Osteocyte (in vitro differentiated cells): ENCODE measurements at places on chromosomes 3 and 15. TPM values are rescaled to one million over a fixed set of nuclear protein-coding genes. Genes with fewer than 3 reads are reported as not detected.

LRRC3B gene
- not detected in 2 replicates for total RNA-seq

MRPL47 gene
- 32.1 and 32.8 TPM in 2 replicates for total RNA-seq

ISY1 gene
- 42.2 and 42.6 TPM in 2 replicates for total RNA-seq

SGO1 gene
- 2.7 and 3.1 TPM in 2 replicates for total RNA-seq

C15orf62 gene
- total RNA-seq = not detected in 2 replicates

CHP1 gene
- 87.1 and 87.7 TPM in 2 replicates for total RNA-seq

GOLGA8H gene
- 0.89 and 1.3 TPM in 2 replicates for total RNA-seq

MUSTN1 gene
- total RNA-seq = 2.0 and 6.2 TPM in 2 replicates

ZNF774 gene
- 1.6 and 3.1 TPM in 2 replicates for total RNA-seq

TMEM39A gene
- total RNA-seq = 51.5 and 58.0 TPM in 2 replicates

HDGFL3 gene
- total RNA-seq = 93.6 and 101 TPM in 2 replicates

CRYGS gene
- 3.9 and 4.9 TPM in 2 replicates for total RNA-seq

PSMD2 gene
- 222 and 239 TPM in 2 replicates for total RNA-seq

SMCO1 gene
- total RNA-seq = not detected in 2 replicates

ST8SIA2 gene
- total RNA-seq = 2.1 and 3.5 TPM in 2 replicates

COLQ gene
- 2.6 and 3.1 TPM in 2 replicates for total RNA-seq

TLR9 gene
- total RNA-seq = not detected in 2 replicates

GCSAM gene
- not detected in 2 replicates for total RNA-seq

KIAA1143 gene
- 32.5 and 35.1 TPM in 2 replicates for total RNA-seq

PPP2R3A gene
- total RNA-seq = 18.7 and 19.2 TPM in 2 replicates

RAB11A gene
- total RNA-seq = 317 and 321 TPM in 2 replicates

UTS2B gene
- 0.55 and 0.75 TPM in 2 replicates for total RNA-seq

NR2E3 gene
- not detected in 2 replicates for total RNA-seq

CLSTN2 gene
- total RNA-seq = 143 and 161 TPM in 2 replicates

CHDH gene
- total RNA-seq = 0.81 and 0.86 TPM in 2 replicates

GOLGA8R gene
- total RNA-seq = 4.9 and 5.4 TPM in 2 replicates

MYZAP gene
- 1.4 and 1.5 TPM in 2 replicates for total RNA-seq

CCDC54 gene
- total RNA-seq = not detected in 2 replicates

TRMT10C gene
- 18.2 and 19.7 TPM in 2 replicates for total RNA-seq

SIDT1 gene
- total RNA-seq = not detected in 2 replicates

CYP19A1 gene
- total RNA-seq = not detected in 2 replicates

SPINT1 gene
- total RNA-seq = 5.2 and 5.5 TPM in 2 replicates

TEX55 gene
- total RNA-seq = not detected in 2 replicates

GCHFR gene
- total RNA-seq = 3.8 and 5.1 TPM in 2 replicates

RETNLB gene
- total RNA-seq = not detected in 2 replicates

MAGEF1 gene
- total RNA-seq = 47.5 and 48.6 TPM in 2 replicates

TUSC2 gene
- 16.9 and 18.3 TPM in 2 replicates for total RNA-seq

ANKDD1A gene
- 4.6 and 5.7 TPM in 2 replicates for total RNA-seq

MAP1A gene
- 27.6 and 29.2 TPM in 2 replicates for total RNA-seq

RYR3 gene
- total RNA-seq = not detected in 2 replicates

SPTSSB gene
- not detected in 2 replicates for total RNA-seq

SHC4 gene
- 4.2 and 4.6 TPM in 2 replicates for total RNA-seq
